ACHN (cell line): ENCODE measurements at places on chromosomes 11 and 22.

- no peak for DNase-seq
Measured at GRCh38 chr11:59716051-59716450, 2.4 kb upstream of the OR10V1 start.

DNA sequence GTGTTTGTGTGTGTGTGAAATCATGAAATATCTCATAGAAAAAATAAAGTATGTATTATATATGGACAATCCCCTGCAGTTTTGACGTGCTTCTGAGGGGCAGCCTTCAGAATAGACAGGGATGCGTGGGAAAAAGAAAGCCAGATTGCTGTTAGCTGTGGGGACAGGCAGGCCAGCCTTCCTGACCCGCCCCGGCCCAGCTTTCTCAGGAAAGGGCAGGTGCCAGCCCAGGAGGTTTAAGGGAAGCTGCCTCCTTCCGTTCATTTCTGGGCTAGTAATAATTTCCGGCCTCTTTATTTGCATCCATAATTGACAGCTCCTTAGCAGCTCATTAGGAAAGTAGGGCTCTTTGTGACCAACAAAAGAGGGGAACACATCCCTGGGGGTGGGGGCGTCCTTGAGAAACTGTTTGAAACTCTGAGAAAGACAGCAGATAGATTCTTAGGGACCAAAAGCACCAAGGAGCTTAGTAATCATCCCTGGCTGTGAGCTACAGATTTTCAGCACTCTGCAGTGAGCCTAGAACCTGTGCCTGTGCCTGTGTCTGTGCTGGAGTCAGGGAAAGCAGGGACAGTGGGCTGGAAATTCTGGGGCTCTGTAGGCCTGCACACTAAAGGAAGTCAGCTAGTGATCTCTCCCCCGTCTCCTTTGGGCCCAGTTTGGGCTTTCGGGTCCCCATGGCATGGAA is 632.9 kb upstream of the CADM1 start:
- no peak for DNase-seq

DNA sequence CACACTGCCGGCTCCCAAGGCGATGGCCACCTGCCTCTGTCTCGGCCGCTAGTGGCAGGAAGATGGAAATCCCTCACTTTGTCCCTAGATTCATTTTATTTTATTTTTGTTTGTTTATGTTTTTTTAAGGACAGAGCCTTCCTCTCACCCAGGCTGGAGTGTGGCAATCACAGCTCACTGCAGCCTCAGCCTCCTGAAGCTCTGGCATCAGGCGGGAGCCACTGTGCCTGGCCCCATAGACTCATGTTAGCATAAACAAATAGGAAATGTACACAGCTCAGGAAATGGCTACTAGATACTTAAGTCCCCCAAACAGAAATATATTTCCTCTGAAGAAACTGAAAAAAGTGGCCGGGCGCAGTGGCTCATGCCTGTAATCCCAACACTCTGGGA is 3.5 kb downstream of the TMEM80 start:
- DNase-seq = no peak

DNA sequence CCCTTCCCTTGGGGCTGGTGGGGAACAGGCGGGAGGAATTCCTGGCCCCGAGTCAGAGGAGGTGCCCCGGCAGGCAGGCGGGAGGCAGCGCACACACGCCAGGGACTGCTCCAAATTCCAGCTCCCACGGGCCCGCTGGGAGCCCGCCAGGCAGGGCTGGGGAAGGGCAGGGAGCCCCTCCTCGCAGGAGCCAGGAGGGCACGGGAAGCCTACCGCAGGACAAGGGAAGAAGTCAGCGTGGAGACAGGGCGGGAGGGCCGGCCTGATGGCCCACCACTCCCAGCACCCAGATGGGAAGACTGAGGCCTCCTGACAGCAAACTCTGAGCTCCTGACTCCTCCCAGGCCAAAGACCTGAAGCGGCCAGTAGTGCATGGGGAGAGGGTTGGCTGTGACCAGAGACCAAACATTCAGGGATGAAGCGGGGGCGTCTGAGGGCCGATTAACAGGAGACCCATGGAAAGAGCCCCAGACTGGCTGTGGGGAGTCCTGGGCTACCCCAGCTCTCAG is 22.4 kb downstream of the RPL3 start:
- DNase-seq = no peak

- no peak for DNase-seq
Measured at GRCh38 chr22:42993651-42994275, 21.2 kb downstream of the PACSIN2 start.

DNA sequence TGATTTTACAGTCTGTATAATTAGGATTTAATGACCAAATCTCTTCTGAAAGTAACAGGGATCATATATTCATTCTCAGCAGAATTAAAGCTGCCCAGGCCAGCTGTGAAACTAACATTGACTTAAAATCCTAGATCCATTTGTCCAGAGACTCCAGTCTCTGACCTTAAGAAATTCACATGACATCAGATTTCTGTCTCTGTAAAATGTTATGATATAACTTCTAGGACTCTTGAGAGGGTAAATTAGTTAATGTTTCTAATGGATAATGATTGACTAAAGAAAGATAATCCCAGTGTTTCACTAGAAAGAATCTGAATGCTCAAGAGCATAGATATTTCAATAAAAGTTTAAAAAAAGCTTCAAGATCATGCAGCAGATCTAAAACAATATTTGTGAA is 6.3 kb downstream of the NOX4 start:
- DNase-seq = no peak

- DNase-seq = no peak
Measured at GRCh38 chr11:65064847-65065240, 6.5 kb upstream of the NAALADL1 start.

DNA sequence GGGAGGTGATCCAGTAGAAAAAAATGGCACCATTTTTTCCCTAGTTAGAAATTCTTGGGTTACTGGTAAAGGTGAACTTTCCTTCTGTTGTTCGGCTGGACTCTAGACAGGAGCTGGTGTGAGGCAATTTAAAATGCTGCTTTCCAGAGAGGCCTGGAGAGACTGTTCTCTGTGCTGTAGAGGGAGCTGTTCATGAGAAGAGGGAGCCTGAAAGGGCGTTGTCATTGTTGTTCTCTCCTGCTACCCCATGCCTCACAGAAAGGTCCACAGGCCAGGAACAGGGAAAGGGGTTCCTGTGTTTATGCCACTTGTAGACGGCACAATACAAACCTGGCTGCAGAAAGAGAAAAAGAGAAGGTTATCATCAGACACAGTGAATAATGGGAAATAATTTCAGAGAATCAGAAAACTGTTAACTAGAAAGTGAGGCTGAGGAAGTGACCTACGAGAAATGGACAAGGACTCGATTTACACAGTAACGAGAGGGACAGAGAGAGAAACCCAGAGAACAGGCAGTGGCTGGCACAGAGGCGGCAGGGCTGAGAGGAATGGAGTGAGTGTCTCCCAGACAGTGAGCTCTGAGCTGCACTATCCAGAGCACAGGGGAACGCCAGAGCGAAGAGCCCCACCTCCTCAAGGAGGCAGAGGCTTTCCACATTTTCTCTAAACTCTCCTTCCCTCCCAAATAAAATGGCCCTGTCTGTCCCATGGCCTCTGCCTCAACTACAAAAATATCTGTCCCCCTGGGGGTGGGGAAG is 109.2 kb downstream of the RRM1 start:
- DNase-seq = no peak

DNA sequence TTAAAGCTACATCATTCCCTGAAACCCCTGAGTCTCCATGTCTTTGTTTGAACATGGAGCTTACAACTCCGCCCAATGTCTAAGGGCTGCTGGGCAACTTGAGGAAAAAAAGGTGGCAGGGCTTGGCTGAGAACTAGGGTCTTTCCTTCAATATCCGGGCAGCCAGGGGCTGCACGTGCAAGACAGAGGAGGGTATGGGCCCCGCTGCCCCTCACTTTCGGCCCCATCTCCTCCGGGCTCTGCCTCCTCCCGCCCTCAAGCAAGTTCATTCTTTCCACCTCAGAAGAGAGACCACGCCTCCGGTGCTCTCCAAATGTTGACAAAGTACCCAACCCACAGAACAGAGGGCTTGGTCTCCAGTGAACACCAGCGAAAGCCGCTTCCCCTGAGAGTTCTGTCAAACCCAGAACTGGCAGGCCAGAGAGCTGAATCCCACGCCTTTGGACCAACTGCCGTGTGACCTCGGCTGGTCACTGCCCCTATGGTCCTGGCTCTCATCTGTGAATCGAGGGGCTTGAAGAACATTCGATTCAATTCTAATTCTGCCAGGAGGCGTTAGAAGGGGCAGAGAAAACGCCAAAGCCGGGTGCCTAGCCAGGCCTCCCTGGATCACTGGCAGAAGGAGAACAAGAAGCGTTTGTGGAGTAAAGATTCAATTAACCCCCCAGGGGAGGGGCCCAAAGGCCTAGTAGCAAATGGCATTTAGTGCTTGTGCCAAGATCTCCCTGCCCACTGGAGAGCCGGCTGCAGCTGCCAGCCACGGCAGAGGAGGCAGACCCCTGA is 7.3 kb downstream of the PDGFB start:
- no peak for DNase-seq

DNA sequence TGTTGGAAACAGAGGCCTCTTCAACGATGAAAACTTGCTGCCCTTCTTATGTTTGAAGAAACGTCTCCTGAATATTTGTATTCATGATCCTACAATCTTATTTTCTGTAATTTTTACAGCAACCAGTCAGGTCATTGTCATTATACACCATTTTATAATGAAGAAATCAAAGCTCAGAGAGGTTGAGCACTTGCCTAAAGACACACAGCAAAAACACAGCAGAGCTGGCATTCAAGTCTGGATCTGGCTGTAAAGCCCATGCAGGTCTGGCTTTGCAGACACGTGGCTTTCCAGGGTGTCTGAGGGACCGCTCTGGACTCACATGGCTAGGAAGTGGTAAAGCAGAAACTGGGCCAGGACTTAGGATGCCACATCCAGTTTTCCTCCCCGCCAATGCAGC is 15.8 kb upstream of the ALX4 start:
- DNase-seq = no peak

DNA sequence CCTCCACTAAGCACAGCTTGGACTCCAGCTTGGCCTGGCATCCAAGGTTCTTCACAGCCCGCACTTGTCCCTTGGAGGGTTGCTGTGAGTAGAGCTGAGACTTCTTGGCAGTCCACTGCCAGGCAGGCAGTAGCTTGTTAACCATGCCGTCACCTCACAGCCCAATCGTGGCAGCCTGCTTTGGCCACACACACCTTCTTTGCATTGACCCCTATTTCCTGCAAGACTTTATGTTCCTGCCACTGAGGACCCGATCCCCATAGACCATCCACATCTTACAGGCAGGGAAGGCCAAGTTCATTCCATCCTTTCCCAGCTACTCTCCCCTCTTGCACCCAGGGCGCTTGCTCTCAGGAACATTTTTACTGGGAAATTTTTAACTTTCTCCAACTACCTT is 2.5 kb upstream of the PYGM start:
- no peak for DNase-seq

- DNase-seq = no peak
Measured at GRCh38 chr22:45162531-45162930, 1.2 kb upstream of the NUP50 start.

DNA sequence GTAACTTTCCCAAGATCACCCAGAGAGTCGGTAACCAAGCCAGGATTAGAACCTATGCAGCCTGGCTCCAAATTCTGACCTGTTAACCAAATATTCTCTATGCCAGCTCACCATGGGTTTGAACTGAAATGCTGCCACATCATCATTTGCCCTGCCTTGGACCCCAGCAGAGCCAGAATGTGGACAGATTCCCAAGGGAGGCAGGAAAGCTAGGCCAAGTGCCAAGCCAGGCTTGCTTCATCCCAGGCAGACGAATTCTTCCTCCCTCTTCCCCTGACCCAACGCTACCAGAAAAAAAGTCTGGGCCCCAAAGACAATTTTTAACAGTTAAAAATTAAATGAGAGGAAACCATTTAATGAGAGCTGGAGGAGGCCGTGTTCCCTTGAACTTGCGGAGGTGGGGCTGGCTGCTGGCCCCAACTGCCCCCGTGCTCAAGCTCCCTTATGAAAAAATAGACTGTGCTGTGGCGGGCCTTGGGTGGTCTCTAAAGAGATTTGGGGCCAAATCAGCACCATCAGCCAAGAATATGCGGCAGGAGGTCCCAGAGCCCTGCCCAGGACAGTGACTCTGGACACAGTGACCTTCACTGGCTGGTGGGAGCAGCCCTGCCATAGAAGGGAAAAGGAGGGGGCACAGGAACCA is 184.1 kb upstream of the SYT13 start:
- DNase-seq = no peak

GRCh38 chr11:1456176-1456575 is 30.4 kb downstream of the MOB2 start:
- no peak for DNase-seq

DNA sequence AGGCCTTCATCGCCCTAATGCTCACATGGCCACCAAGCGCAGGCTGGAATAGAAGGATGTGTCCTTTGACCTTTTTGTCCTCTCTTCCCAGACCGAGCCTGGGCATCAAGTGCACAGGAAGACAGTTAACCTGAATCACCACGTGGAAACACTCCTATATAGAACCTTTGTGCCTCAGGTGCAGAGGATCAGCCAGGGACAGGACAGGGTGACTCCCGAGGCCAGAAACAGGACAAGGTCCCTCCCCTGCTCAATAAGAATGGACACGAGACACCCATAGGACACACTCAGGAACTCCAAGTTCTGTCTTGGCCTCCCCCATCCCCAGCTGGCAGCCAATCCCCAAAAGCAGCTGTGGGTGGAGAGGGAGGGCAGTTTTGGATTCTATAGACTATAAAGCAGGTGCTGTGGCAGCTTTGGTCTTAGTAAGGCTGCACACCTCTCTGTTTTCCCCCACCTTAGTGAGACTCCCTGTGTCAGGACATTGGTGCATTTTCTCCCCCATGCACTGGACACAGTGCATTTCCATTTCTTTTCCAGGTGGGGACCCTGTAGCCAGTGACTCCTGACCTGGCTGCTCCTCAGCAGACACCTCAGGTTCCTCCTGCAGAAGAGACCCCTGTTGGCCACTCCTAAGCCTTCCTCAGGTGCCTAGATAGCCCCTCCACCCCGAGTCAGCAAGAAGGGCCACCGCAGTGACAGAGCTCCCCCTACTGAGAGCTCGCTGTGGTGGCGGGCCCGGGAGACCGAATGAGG is 43.6 kb upstream of the POU2AF1 start:
- DNase-seq = peak; percentile 47

DNA sequence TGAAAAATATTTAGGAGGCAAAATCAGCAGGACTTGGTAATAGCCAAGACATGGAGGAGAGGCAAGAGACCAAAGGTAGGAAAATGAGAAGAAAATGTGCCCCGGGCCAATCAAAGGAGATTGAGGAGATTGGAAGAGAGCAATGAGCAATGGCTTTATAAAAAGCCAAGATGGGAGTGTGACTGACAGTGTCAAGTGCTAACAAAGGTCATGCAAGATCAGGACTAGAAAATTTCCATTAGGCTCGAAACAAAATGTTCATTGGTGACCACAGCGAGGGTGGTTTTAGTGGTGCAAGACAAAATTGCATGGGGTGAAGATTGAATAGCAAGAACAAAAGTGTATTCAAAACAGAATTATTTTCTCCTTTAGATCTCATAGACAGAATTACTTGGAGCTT is 45.2 kb upstream of the TBCEL start:
- no peak for DNase-seq

DNA sequence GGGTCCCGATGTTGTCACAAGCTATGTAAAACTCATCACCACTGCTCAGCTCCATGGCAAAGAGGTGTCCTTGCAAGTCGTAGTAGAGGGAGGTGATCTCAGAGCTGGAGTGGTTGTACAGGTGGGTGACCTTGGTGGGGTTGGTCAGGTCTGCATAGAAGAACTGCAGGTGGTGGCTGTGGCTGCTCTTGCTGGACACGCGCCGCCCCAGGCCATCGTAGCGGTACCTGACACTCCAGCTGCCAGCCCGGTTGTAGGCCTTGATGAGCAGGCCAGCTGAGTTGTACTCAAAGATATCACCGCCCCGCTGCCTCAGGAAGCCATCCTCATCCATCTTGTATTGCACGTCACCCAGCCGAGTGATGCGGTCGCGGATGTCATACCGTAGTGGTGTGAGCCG is 94.6 kb upstream of the NARS2 start:
- no peak for DNase-seq

- no peak for DNase-seq
Measured at GRCh38 chr22:19896665-19897355, 42.1 kb upstream of the GNB1L start.
